Uterus (tissue), 4 donors: ENCODE measurements at places on chromosomes 6 and 20. TPM values are rescaled to one million over a fixed set of nuclear protein-coding genes. Genes with fewer than 3 reads are reported as not detected.

- H3K4me3 ChIP-seq: no peak overlapping the region
- H3K36me3 ChIP-seq: no peaks in the 10 kb centered on the region
- H3K4me1 ChIP-seq: no peaks in the 10 kb centered on the region
- H3K27ac ChIP-seq: no peak overlapping the region
- no peak for DNase-seq
- no peaks in the 10 kb centered on the region for H3K27me3 ChIP-seq
Observed at GRCh38 chr6:29490552-29490951, 2.8 kb upstream of the MAS1L start.

GRCh38 chr6:19690325-19691075, 146.7 kb upstream of the ID4 start:
- H3K36me3 ChIP-seq: no peaks in the 10 kb centered on the region
- no peaks in the 10 kb centered on the region for H3K4me1 ChIP-seq
- no peaks in the 10 kb centered on the region for H3K27me3 ChIP-seq
- no peak overlapping the region for H3K4me3 ChIP-seq
- H3K27ac ChIP-seq: no peak overlapping the region

DNA sequence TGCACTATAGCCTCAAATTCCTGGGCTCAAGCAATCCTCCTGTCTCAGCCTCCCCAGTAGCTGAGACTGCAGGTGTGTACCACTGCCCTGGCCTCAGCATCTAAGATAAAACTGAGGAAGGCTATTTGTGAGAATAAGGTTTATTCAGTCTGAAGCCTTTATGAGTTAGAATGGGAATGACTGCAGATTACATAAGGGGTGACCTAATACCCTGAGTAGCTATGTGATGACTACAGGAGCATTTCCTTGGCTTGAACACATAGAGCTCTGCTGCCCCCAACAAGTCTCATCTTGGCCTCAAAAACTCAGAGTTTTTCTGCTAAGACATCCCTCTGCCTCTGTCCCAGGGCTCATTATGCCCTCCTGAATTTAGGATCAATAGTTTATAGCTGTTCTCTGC, 7.6 kb downstream of the GSS start:
- no peaks in the 10 kb centered on the region for H3K27me3 ChIP-seq
- H3K4me1 ChIP-seq: no peaks in the 10 kb centered on the region
- no peak overlapping the region for H3K27ac ChIP-seq
- no peak overlapping the region for H3K4me3 ChIP-seq
- DNase-seq: no peak

DNA sequence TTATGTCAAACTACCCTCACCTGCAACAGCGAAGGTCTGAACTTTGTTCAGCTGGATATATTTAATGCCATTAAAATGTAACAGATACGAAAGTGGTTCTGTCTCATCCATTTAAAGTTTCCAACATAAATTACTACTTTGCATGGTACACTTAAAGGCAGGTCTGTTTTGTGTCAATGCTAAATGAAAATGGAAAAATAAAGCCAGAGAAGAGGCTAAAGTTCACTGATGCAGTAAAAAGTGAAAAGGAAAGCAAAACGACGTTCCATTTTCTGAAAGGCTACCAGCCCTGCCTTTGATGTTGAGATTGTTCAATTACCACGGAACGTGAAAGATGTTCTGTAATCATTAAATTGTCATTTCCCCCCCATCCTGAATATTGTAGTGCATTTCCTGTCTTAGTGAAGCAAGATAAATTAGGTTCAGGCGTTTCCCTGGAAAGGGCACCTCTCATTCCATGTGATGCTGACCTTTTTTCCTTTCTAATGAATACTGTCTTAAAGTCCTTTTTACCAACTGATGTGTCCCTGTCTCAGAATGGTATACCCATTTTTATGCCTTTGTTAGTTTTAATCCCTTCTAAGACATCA, 334.7 kb upstream of the JAG1 start:
- no peaks in the 10 kb centered on the region for H3K4me1 ChIP-seq
- no peak overlapping the region for H3K4me3 ChIP-seq
- no peaks in the 10 kb centered on the region for H3K36me3 ChIP-seq
- DNase-seq: no peak
- H3K27me3 ChIP-seq: no peaks in the 10 kb centered on the region
- H3K27ac ChIP-seq: peak overlapping the region; percentile 15

DNA sequence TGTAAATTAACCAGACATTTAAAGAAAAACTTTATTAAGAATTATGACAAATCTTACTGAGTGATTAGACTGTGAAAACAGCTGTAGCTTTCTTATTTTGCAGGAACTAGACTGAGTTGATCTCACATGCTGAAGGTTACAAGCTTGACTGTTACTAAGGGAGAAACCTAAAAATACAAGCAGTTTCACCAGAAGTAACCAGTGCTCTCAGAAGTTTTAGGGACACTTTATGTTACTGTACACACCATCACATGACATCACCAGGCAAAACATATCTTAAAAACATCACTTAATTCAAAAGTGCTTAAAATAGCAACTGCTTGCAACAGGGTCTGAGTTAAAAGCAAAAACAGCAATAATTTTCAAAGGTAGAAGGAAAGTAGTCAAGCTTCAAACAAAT, 5.4 kb downstream of the FBXO30 start:
- H3K27ac ChIP-seq: no peak overlapping the region
- H3K36me3 ChIP-seq: no peaks in the 10 kb centered on the region
- no peaks in the 10 kb centered on the region for H3K27me3 ChIP-seq
- DNase-seq: no peak

DNA sequence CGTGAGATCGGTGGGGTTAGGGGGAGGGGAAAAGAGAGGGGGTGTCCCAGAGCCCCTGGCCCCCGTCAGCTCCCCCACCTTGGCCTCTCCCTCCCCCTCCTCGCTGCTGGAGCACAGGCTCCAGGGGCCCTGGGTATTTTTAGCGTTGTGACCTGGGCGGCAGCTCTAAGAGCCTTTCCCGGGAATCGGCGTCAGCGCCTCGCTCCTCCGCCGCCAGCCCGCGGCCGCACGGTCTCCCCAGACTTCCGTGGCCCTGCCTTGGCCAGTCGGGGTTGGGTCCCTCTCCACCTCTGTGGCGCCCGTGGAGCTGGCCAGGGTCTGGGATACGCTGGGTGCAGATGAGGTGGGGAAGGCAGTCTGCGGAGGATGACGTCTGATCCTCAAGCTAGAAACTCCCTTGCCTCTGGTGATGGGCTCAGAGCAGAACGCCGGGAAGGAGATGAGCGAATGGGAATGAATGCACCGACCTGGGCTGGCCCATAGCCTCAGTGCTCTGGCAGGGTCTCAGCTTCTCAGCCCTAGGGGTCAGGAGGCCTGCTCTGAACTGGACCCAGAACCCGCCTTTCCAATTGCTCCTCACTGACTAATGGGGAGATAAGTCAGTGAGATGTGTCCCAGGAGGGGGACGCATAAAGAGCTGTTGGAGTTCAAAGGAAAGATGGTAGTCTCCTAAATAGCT, 883 bp upstream of the DBNDD2 start:
- peak; percentile 53 for DNase-seq
- no peaks in the 10 kb centered on the region for H3K36me3 ChIP-seq
- peak overlapping the region; percentile 74 for H3K4me3 ChIP-seq
- H3K27me3 ChIP-seq: no peaks in the 10 kb centered on the region
- no peaks in the 10 kb centered on the region for H3K4me1 ChIP-seq

ARMC2 gene
- total RNA-seq: 15.1 TPM

SNRPB gene
- total RNA-seq: 268 TPM

BPI gene
- total RNA-seq: 11.5 TPM

GCNT2 gene
- total RNA-seq: 7.8 TPM

ANGPT4 gene
- total RNA-seq: 8.8 TPM

OR12D3 gene
- not detected for total RNA-seq

SAPCD1 gene
- total RNA-seq: 4.4 TPM
